ENCODE measurements at places on chromosomes 2 and 18. TPM values are rescaled to one million over a fixed set of nuclear protein-coding genes. Genes with fewer than 3 reads are reported as not detected.

DNA sequence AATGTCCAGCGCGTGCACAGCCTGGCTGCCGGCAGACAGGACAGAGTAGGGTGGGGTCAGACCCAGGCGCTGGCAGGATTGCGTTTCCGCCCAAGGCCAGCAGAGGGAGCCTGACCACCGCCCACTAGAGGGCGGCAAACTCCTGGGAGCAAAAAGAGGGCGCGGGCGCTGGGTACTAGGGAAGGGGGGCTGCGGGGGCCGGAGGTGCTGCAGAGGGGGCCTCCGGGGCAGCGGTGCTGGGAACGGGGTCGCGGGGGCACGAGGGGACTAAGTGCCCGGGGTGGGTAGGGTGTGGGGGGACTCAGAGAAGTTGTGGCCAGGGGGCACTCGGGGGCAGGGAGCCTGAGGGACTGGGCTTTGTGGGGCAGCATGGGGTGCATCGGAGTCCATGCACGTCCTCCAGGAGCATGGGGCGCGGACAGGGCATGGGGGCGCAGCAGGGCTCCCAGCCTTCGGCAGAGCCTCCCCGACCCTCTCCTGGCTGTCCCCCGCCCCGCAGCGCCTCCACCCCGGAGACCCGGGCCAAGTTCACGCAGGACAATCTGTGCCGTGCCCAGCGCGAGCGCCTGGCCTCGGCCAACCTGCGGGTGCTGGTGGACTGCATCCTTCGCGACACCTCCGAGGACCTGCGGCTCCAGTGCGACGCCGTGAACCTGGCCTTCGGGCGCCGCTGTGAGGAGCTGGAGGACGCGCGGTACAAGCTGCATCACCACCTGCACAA, 3.2 kb downstream of the TEKT4 start:
- DNase-seq, result no peak
- H3K4me1 ChIP-seq, result no peaks in the 10 kb centered on the region
- H3K27ac ChIP-seq, result no peak overlapping the region
- no peak overlapping the region for H3K4me3 ChIP-seq
- no peaks in the 10 kb centered on the region for H3K36me3 ChIP-seq
- H3K27me3 ChIP-seq, result peaks cover 16% of the 10 kb centered on the region

GRCh38 chr2:11556101-11556806, 22.4 kb downstream of the GREB1 start:
- no peak overlapping the region for H3K27ac ChIP-seq
- DNase-seq, result no peak
- no peaks in the 10 kb centered on the region for H3K36me3 ChIP-seq
- H3K27me3 ChIP-seq, result no peaks in the 10 kb centered on the region

Gene LBH
- 44.5 TPM for total RNA-seq

Gene PLB1
- 1.1 TPM for total RNA-seq

Gene RAB27B
- total RNA-seq, result 1.3 TPM

GRCh38 chr2:233007270-233007669, 5.8 kb downstream of the NGEF start:
- no peak overlapping the region for H3K4me3 ChIP-seq
- no peaks in the 10 kb centered on the region for H3K36me3 ChIP-seq
- no peak overlapping the region for H3K27ac ChIP-seq
- peaks cover 4% of the 10 kb centered on the region for H3K27me3 ChIP-seq
- no peak for DNase-seq
- peaks cover 5% of the 10 kb centered on the region for H3K4me1 ChIP-seq

DNA sequence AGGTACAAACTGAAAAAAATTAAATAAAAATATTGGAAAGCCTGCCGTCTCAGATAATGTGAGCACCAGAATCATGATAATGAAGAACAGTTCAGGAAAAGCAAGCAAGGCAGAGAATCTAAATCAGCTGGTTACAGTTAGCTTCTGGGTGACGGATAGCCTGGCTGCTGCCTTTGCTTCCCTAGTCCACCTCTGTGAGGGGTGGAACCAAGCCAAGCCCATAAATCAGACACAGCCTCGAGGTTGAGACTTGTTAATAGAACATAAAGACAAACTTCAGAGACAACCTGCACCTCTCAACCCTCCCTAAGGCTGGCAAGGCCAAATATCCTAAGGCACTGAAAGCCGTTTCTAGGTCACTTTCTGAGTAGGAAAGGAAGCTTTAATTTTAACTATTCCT, 334.7 kb upstream of the SLC39A10 start:
- H3K27ac ChIP-seq, result peak overlapping the region; percentile 54
- no peaks in the 10 kb centered on the region for H3K27me3 ChIP-seq
- DNase-seq, result peak; percentile 37
- peak overlapping the region; percentile 7 for H3K4me3 ChIP-seq

DNA sequence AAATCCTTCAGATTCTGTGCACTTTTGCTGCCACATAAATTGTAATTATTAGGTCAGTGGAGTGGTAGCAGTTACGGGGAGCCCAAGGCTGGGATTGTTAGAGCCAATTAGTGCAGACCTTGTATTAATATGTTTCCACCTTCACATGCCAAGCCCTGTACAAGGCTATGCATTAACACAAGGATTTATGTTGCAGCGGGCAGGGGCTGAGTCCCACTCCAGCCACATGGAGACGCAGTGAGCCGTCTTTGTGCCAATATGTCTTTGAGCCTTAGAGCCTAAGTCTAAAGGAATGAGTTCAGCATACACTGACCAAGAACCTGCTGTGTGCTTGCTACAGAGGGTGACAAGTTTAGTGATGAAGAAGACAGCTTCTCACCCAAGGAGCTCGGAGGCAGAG, 238.2 kb downstream of the TSN start:
- DNase-seq, result no peak
- no peaks in the 10 kb centered on the region for H3K4me1 ChIP-seq
- H3K27me3 ChIP-seq, result peaks cover 57% of the 10 kb centered on the region
- no peaks in the 10 kb centered on the region for H3K36me3 ChIP-seq
- H3K4me3 ChIP-seq, result no peak overlapping the region

Gene SCN9A
- total RNA-seq, result 1.5 TPM

- no peak for DNase-seq
- no peaks in the 10 kb centered on the region for H3K4me1 ChIP-seq
- no peaks in the 10 kb centered on the region for H3K27me3 ChIP-seq
- no peak overlapping the region for H3K4me3 ChIP-seq
These were observed 538.5 kb downstream of the ZEB2 start for GRCh38 chr2:143981428-143981827.

Gene METTL5
- 47.0 TPM for total RNA-seq

DNA sequence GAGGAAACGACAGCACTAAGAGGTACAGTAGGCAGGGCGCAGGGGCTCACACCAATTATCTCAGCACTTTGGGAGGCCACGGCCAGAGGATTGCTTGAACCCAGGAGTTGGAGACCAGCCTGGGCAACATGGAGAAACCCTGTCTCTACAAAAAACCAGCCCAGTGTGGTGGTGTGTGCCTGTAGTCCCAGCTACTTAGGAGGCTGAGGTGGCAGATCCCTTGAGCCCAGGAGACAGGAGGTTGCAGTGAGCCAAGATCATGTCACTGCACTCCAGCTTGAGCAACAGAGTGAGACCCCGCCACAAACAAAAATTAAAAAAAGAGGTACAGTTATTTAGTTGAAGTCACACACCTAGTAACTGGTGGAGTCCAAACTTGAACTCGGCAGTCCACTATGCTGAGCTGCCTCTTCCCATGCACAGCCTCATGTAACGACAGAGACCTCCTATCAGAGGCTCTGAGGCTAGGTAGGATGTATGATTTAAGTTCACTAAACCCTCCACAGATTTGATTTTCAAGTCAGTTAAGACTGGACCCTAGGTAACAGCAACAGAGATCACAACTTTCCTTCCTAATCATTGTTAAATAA, 8.7 kb downstream of the STK17B start:
- no peaks in the 10 kb centered on the region for H3K27me3 ChIP-seq
- no peak for DNase-seq
- no peak overlapping the region for H3K4me3 ChIP-seq
- peaks cover 14% of the 10 kb centered on the region for H3K36me3 ChIP-seq

DNA sequence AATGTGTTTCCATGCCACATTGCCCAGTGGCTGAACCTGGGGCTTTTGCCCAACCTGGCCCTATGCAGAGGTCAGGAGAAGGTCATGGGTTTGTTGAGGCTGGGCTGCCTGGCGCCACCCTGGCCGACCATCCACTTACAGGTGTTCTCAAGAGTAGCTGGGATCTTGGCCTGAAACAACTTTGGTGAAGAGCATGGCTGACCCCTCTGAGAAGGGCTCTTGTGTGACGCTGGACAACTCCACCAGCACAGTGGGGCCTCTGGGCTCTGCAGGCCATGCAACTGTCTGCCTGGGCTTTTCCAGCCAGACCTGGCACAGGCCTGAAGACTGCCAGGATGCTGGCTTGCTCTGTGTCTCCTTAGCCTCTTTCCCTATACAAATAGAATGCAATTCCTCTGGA, 76.4 kb upstream of the ZNG1B start:
- peaks cover 21% of the 10 kb centered on the region for H3K27me3 ChIP-seq
- H3K36me3 ChIP-seq, result no peaks in the 10 kb centered on the region
- H3K4me3 ChIP-seq, result no peak overlapping the region
- peaks cover 8% of the 10 kb centered on the region for H3K4me1 ChIP-seq

GRCh38 chr18:6357668-6358067, 57.0 kb downstream of the L3MBTL4 start:
- H3K27ac ChIP-seq, result peak overlapping the region; percentile 45
- H3K27me3 ChIP-seq, result no peaks in the 10 kb centered on the region
- H3K36me3 ChIP-seq, result no peaks in the 10 kb centered on the region
- no peak overlapping the region for H3K4me3 ChIP-seq
- H3K4me1 ChIP-seq, result peaks cover 19% of the 10 kb centered on the region

DNA sequence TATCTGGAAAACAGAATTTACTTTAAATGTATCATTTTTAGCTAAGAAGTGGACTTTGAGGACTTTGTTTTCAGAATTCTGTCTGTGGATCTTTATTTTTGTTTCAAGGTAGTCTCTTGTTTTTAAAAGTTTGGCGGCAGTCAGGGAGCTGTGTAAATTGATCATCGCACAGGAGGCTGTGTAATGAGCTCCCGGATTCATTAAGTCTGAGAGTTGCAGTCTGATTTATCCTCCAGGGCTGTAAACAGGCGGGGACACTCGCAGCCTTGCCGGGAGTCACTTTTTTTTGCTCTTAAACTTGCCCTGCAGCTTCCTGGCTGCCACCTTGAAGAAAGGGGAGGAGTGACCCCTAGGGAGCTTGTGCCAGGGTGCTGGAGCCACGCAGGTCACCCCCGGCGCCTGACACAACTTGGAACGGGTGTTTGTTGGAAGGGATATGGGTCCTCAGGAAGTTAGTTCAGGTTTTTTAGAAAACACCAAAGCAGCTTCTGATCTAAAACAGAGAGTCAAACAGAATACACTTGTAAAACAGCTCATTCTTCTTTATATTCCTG, 76.2 kb downstream of the DCDC2C start:
- no peak overlapping the region for H3K4me3 ChIP-seq
- H3K4me1 ChIP-seq, result peaks cover 14% of the 10 kb centered on the region
- H3K27ac ChIP-seq, result peak overlapping the region; percentile 10
- DNase-seq, result no peak
- H3K27me3 ChIP-seq, result peaks cover 36% of the 10 kb centered on the region

Gene CCBE1
- total RNA-seq, result 71.1 TPM

GRCh38 chr2:46329803-46330775, 32.9 kb downstream of the EPAS1 start:
- H3K4me1 ChIP-seq, result peaks cover 65% of the 10 kb centered on the region
- H3K36me3 ChIP-seq, result no peaks in the 10 kb centered on the region
- no peaks in the 10 kb centered on the region for H3K27me3 ChIP-seq
- no peak overlapping the region for H3K4me3 ChIP-seq
- DNase-seq, result peak; percentile 20

DNA sequence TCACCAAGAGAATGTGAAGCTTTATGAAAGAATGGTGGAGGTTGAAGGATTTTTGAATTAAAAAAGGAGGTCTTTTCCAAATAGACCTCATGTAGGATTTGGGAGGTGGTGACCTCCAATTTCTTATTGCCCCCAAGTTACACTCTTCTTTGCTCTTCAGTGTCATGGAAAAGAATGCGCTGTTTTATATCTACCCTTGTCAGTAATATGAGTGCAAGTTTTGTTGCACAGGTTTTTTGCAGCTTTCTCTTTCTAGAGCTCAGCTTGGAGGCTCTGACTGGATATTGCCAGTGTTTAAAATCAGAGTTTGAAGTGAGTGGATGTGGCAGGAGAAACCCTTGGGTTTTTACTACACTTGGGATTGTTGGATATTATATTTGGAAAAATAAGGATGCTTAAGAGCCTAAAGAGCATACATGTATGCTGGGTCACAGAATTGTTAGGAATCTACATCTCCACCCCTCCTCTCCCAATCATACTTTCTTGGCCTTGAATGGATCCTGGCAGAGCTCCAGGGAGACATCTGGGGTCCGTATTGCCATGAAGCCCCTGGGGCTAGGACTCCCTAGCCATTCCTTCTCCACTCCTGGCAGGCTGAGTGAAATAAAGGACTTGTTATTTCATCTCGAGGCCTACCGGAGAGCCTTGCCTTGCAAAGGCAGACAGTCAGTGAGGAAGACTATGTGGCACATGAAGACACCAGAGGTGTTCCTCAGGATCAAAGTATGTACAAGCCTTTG, 43.8 kb downstream of the APOB start:
- no peak overlapping the region for H3K27ac ChIP-seq
- H3K4me1 ChIP-seq, result no peaks in the 10 kb centered on the region
- DNase-seq, result no peak
- H3K36me3 ChIP-seq, result no peaks in the 10 kb centered on the region

DNA sequence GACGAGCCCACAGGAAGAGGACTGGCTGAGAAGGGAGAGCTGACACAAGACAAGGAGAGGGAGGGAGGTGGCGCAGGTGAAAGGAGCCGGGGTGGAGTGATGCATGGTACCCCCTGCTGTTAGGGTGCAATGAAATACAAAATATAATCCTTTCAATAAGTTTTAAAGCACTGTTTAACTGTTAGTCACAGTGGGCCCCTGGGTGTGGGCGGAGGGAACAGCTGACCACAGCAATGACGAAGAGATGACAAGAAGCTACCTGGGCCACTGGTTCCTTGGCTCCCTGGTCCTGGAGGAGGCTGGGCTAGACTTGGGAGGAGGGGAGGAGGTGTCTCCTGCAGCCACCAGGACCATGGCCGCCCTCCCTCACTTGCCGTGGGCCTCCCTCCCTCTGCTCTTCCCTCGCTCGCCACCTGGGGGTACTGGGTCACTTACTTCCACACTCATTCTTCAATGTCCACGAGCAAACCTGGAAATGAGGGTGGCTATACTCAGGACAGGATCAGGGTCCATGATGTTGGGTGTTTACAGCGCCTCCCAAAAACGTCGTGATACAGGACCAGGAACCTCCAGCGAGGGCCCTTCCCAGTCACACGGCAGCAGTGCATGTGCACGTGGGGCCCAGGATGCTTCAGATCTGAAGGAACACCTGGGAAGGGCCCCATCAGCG, 196.1 kb downstream of the ANKRD30B start:
- H3K27me3 ChIP-seq, result no peaks in the 10 kb centered on the region
- no peak for DNase-seq
- no peaks in the 10 kb centered on the region for H3K4me1 ChIP-seq
- H3K4me3 ChIP-seq, result no peak overlapping the region

GRCh38 chr2:10513201-10513600, 65.1 kb upstream of the ODC1 start:
- H3K27me3 ChIP-seq, result no peaks in the 10 kb centered on the region
- H3K36me3 ChIP-seq, result peaks cover 5% of the 10 kb centered on the region
- DNase-seq, result no peak
- no peaks in the 10 kb centered on the region for H3K4me1 ChIP-seq
- no peak overlapping the region for H3K4me3 ChIP-seq
- no peak overlapping the region for H3K27ac ChIP-seq

All from mesothelial cell of epicardium (in vitro differentiated cells).